ENCODE measurements at places on chromosomes 7 and 10. TPM values are rescaled to one million over a fixed set of nuclear protein-coding genes. Genes with fewer than 3 reads are reported as not detected.

GRCh38 chr10:22780474-22780885, 66.1 kb upstream of the PIP4K2A start:
- no peak for DNase-seq

DNA sequence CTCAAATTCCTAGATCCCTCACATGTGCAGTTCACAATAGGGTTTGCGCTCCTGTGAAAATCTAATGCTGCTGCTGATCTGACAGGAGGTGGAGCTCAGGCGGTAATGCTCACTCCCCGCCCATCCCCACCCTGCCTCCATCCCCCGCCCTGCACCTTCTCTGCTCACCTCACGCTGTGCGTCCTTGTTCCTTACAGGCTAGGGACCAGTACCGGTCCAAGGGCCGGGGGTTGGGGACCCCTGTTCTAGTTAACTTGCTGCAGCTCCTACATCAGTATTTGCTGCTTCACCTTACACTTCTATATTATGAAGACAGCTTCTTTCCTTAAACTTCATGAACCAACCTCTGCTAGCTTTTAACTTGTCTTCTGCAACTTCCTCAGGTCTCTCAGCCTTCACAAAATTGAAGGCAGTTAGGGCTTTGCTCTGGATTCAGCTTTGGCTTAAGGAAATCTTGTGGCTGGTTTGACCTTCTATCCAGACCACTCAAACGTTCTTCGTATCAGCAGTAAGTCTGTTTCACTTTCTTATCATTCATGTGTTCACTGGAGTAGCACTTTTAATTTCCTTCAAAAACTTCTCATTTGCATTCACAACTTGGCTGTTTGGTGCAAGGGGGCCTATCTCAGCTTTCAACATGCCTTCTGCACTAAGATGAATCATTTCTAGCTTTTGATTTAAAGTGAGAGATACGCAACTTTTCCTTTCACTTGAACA, 1.7 kb upstream of the TNKS2 start:
- DNase-seq = peak; percentile 54

GRCh38 chr7:79407351-79407750, 46.1 kb downstream of the MAGI2 start:
- no peak for DNase-seq

DNA sequence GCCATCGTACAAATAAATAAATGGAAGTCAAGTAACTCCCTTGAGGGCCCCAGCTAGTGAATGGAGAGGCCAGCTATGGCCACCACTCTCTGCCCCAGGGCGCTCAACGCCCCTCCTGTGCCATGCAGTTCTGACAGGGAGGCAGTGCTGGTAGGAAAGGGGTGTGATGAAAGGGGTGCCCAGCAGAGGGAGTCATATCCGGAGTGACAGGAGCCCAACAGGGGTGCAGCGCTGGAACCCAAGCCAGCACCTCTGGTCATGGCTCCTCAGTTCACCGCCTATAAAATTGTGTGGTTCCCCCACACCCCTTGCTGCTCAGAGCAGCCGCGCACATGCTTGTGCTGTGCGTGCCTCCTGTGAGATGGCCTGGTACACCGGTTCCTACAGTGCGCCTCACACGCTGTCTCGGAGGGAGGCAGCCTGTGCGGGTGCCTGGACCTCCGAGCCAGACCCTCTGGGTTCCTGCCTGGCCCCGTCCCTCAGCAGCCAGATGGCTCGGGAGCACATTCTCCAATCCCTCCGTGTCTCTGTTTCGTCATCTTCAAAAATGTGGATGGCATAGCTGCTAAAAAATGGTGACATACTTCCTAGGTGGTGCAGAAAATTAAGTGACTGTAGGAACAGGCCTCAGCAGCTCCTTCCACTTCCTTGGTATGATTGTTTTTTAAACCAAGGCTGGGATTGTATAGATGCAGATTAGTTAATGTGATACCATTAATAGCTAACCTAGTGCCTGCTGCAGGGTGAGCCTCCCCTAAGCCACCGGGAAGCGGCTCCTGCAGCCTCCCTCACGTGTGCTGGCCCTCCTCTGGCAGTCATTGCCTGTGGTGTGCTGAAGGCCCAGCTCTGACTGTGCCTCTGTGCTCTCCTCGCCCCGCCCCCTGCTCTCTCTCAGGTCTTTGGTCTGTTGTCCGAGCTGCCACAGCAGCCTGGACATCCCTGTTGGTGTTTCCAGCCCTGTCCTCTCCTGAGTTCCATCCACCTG, 125.8 kb downstream of the EGFR start:
- DNase-seq = no peak

GRCh38 chr10:50362547-50363125, 111.3 kb upstream of the ASAH2 start:
- DNase-seq = no peak

- no peak for DNase-seq
These were observed 3.1 kb downstream of the FZD1 start for GRCh38 chr7:91267171-91267955.

The TEX36 gene
- total RNA-seq = not detected

The ABCB4 gene
- total RNA-seq = 114 TPM

The PDE6C gene
- total RNA-seq = not detected

The ICA1 gene
- 1.9 TPM for total RNA-seq

The ITIH5 gene
- total RNA-seq = 0.30 TPM
